ENCODE measurements at places on chromosomes 6 and 20. TPM values are rescaled to one million over a fixed set of nuclear protein-coding genes. Genes with fewer than 3 reads are reported as not detected.

Gene LY86
- total RNA-seq: not detected

- DNase-seq: no peak
- H3K27me3 ChIP-seq: no peaks in the 10 kb centered on the region
- H3K4me1 ChIP-seq: no peaks in the 10 kb centered on the region
- no peak overlapping the region for H3K27ac ChIP-seq
- peaks cover 19% of the 10 kb centered on the region for H3K36me3 ChIP-seq
- H3K4me3 ChIP-seq: no peak overlapping the region
Observed at GRCh38 chr20:3318226-3318884, 79.4 kb upstream of the SLC4A11 start.

Gene TSPYL1
- total RNA-seq: 102 TPM

DNA sequence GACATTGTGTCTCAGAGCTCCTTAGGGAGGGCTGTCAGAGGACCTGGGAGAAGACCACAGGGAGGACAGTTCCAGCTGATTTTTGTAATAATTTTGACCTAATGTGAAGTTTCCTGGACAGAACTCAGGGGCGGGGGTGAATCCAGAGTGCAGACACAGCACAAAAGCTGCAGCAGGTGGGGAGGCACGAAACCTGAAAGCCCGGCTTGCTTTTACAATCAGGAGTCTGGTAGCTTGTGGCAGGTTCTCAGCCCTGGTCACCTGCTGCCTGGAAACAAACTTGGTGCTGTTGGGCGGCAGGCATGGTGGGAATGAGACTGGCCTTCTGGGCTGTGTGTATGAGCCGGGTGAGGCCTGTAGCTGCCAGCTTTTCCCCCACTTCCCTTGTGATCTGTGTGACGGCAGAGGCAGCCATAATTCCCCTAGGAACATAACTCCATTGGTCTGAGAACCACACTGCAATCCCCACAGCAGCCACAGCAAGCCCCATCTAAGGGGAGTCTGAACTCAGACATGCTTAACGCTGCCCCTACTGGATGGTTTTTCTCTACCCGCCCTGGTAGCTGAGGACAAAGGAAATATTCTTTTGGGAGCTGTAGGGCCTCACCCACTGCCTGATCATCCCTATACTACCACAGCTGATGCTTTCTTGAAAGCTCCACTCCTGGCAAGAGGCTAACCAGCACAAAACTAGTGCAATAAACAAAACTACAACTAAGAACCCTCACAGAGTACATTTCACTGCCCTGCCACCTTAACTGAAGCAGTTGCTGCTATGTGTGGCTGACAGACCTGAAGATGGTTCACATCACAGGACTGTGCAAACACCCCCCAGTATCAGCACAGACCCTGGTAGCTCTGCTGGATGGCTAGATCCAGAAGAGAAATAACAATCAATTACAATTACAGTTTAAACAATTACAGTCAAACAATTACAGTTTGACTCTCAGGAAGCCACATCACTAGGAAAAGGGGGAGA, 1055.1 kb upstream of the GJE1 start:
- H3K4me1 ChIP-seq: peaks cover 10% of the 10 kb centered on the region
- no peak overlapping the region for H3K27ac ChIP-seq
- no peaks in the 10 kb centered on the region for H3K36me3 ChIP-seq
- H3K4me3 ChIP-seq: no peak overlapping the region
- no peak for DNase-seq
- H3K27me3 ChIP-seq: no peaks in the 10 kb centered on the region

DNA sequence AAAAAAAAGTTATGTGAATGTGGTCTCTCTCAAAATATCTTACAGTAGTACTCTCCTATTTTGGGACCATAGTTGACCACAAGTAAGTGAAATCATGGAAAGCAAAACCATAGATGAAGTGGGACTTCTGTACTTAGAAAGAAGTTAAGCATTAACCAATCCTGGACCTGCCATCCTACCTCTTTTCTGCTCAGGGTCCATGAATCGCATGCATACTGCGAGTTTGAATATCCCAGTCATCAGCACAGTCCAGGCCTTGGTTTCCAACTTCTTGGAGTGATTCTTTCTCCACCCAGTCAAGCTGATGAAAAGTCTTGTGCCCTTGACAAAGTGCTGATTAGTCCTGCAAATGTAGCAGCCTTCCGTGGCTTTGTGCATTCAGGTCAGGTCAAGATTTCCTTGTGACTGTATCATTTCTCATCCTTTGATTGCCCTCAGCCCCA, 46.0 kb downstream of the RNF217 start:
- no peak overlapping the region for H3K4me3 ChIP-seq
- H3K4me1 ChIP-seq: no peaks in the 10 kb centered on the region
- H3K27me3 ChIP-seq: no peaks in the 10 kb centered on the region
- DNase-seq: no peak

Measured in progenitor cell of endocrine pancreas (in vitro differentiated cells).